MCF 10A (cell line): ENCODE measurements at places on chromosomes 11 and 22. TPM values are rescaled to one million over a fixed set of nuclear protein-coding genes. Genes with fewer than 3 reads are reported as not detected.

GRCh38 chr11:64343767-64344559, 4.0 kb downstream of the CCDC88B start:
- H3K27ac ChIP-seq, result no peak overlapping the region
- no peak overlapping the region for H3K4me3 ChIP-seq
- no peaks in the 10 kb centered on the region for H3K27me3 ChIP-seq
- DNase-seq, result peak; percentile 48
- peaks cover 17% of the 10 kb centered on the region for H3K4me1 ChIP-seq

The FAM180B gene
- total RNA-seq, result not detected in 2 replicates

GRCh38 chr11:103257360-103257759, 148.1 kb downstream of the DYNC2H1 start:
- no peaks in the 10 kb centered on the region for H3K4me1 ChIP-seq
- DNase-seq, result peak; percentile 26
- no peak overlapping the region for H3K4me3 ChIP-seq
- no peaks in the 10 kb centered on the region for H3K27me3 ChIP-seq
- H3K36me3 ChIP-seq, result peaks cover 20% of the 10 kb centered on the region

DNA sequence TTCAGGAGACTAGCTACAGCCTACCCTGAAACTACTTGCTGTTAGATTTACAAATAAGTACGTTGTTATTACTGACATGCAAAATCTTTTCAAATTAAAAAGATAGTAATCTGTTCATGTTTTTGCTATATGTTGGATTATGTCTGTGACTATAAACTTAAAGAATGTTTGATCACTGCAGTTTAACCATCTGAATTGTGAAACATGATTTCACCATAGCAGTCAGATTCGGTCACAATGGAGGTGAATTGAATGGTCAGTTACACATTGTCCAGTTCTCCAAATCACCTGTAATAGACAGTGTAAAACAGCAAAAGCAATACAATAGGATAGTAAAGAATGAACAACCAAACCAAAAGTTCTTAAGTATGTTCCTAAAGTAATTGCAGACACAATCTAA, 43.3 kb downstream of the CCDC83 start:
- no peaks in the 10 kb centered on the region for H3K27me3 ChIP-seq
- DNase-seq, result peak; percentile 24
- no peak overlapping the region for H3K27ac ChIP-seq
- no peak overlapping the region for H3K4me3 ChIP-seq
- no peaks in the 10 kb centered on the region for H3K4me1 ChIP-seq

DNA sequence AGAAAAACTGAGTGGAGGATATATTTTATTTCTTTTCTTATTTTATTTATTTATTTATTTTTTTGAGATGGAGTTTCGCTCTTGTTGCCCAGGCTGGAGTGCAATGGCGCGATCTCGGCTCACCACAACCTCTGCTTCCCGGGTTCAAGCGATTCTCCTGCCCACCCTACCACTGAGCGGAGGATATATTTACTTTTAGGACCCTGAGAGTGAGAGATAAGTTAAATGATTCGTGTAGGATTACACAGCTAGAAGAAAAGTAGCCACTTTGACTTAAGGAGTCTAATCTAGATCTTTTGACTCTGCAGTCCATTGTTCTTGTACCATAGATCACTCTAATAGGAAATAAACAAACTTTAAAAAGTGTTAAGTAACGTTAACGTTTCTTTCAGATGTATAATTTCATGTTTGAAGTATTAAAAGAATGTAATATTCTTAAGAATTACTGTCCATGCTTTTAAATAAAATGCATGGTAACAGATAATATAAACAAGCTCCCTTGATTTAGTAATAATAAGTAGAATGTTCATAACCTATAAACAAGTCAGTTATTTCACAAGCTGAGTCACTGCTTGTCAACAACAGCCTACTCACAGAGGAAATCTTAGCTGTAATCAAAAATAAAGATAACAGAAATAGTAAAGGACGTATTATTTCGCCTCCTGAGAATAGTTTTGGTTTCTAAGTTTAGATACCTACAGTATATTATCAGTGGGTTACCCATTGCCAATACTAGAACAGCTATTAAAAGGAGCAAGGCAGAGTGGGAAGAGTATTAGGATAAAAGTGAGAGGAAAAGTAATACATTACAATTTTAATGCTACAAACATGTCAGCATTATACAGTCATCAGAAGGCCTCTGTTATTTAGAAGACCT, 18.6 kb downstream of the USP47 start:
- peak overlapping the region; percentile 42 for H3K27ac ChIP-seq
- H3K27me3 ChIP-seq, result no peaks in the 10 kb centered on the region
- peak; percentile 14 for DNase-seq

DNA sequence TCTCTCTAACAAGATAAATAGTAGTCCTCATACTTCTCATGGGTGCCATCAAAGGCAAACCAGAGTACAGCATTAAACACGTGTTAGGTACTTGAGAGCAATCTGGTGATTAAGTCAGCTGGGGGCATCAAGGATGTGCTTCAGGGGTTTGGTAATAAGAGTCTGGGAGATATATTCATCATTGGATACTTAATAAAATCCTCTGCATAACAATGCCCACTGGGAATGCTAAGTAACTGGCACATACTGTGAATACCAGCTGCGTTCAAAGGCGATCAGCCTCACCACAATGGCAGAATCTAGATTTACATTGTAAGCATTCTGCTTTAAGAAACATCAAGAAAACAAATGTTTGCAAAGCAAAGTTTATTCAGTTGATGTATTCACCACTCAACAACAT, 268.6 kb upstream of the PITPNB start:
- H3K27ac ChIP-seq, result no peak overlapping the region
- no peak for DNase-seq
- H3K4me3 ChIP-seq, result no peak overlapping the region
- peaks cover 61% of the 10 kb centered on the region for H3K27me3 ChIP-seq
- no peaks in the 10 kb centered on the region for H3K36me3 ChIP-seq

GRCh38 chr11:46657186-46657585, 39.8 kb downstream of the ATG13 start:
- peak overlapping the region; percentile 73 for H3K27ac ChIP-seq
- H3K4me1 ChIP-seq, result peaks cover 12% of the 10 kb centered on the region
- DNase-seq, result no peak
- H3K27me3 ChIP-seq, result no peaks in the 10 kb centered on the region
- H3K36me3 ChIP-seq, result peaks cover 78% of the 10 kb centered on the region
- H3K4me3 ChIP-seq, result no peak overlapping the region

GRCh38 chr11:117872975-117873827, 3.3 kb downstream of the FXYD6 start:
- DNase-seq, result no peak
- H3K36me3 ChIP-seq, result no peaks in the 10 kb centered on the region

The OR51G2 gene
- total RNA-seq, result not detected in 2 replicates

The TP53AIP1 gene
- total RNA-seq, result 4.5 and 5.8 TPM in 2 replicates

The SIK2 gene
- 13.7 and 18.6 TPM in 2 replicates for total RNA-seq

DNA sequence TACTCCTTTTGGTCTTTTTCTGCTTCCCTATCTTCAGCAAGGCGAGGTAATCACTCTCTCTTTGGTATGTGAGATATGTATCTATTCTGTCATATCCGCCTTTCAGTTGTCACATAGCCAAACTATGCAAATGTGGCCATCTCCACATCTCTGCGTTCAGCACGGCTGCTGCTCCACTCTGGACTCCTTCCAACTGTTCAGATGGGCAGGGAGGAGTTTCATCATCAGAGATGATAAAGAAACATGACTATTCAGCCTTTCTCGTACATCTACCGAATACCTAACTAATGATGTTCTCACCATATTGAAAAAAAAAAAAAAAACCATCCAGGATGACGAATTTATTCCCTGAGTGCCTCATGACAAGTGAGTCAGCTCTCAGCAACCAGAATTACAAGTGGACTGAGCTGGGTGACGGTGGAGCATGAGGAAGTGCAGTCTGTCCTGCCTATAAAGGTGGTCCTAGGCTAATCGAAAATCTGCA, 899.6 kb downstream of the OPCML start:
- H3K4me3 ChIP-seq, result no peak overlapping the region
- DNase-seq, result peak; percentile 84
- no peaks in the 10 kb centered on the region for H3K27me3 ChIP-seq
- H3K27ac ChIP-seq, result peak overlapping the region; percentile 20

The F2 gene
- not detected in 2 replicates for total RNA-seq

GRCh38 chr22:21587803-21588611, 20.5 kb downstream of the UBE2L3 start:
- H3K27me3 ChIP-seq, result no peaks in the 10 kb centered on the region
- no peak overlapping the region for H3K4me3 ChIP-seq
- DNase-seq, result no peak
- H3K36me3 ChIP-seq, result peaks cover 55% of the 10 kb centered on the region

DNA sequence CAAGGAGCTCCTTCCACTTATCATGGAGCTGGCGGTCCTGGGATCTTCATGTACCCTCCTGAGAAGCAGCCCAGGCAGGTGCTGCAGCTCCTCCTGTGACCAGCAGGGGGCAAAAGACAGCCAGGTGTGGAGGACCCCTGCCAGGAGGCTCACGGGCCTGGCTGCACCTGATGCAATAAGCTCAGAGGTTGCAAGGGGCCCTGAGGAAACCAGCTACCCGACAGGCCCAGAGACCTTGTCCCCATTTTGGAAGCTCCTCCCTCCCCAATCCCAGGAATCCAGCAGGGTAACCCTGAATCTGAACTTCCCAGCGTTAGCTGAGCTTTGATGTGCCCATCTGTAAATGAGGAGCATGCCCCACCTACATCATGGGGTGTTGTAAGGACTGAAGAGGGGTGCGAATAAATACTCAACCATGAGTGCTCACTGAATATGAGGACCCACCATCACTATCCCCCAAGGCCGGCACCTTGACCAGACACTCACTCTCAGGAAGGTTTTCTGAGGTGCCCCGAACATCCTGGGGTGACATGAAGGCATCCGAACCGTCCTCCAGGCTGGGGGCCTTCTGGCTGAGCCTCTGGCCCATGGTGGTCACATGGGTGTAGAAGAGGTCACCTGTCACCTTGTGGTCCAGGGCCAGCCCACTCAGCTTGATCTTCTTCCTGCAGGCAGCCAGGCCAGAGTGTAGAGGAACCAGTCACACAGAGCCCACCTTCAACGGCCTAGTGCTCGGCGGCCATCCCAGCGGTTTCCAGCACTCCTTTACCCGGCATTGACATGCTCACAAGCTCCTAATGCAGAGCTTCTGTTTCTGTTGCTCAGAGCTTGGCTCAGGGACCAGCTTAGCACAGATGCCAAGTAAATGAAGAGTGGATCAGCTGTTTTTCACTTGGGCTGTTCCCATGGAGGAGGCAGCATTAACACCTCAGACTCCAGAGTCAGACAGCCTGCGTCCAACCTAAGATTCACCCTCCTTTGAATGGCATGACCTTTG, 21.7 kb downstream of the SLC43A1 start:
- H3K27me3 ChIP-seq, result peaks cover under 1% of the 10 kb centered on the region
- peak; percentile 82 for DNase-seq
- peaks cover 13% of the 10 kb centered on the region for H3K4me1 ChIP-seq
- no peak overlapping the region for H3K27ac ChIP-seq
- H3K36me3 ChIP-seq, result no peaks in the 10 kb centered on the region

DNA sequence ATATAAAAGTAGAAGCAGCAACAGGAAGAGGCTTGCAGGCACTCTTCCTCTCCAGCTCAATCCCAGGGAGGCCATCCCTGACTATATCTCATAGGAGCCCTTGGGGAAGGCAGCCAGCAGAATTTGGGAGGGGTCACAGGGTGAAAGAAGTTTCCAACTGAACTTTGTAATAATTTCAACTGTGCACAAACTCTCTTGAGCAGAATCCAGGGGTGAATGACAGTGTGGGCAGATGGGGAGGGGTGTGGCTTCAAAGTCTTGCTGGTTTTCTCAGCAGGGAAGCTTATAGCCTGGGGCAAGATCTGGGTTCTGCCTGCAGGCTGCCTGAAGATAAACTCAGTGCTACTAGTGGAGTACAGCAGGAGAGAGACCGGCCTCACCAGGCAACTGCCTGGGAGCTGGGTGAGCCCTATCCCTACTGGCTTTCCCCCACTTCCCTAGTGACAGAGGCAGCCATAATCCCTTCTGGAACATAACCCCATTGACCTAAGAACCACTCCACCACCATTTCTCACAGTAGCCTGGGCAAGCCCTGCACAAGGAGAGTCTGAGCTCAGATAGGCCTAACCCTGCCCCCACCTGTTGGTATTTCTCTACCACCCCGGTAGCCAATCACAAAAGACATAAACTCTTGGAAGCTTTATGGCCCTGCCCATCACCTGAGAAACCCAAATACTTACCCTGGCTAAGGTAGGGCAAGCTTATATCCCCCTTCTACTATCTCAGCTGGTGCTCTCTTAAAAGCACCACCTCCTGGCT, 17.8 kb upstream of the TTC12 start:
- no peaks in the 10 kb centered on the region for H3K4me1 ChIP-seq
- no peak overlapping the region for H3K4me3 ChIP-seq
- no peak for DNase-seq
- H3K27me3 ChIP-seq, result peaks cover 65% of the 10 kb centered on the region
- H3K36me3 ChIP-seq, result no peaks in the 10 kb centered on the region
- H3K27ac ChIP-seq, result no peak overlapping the region

The GP1BB gene
- 0.37 and 0.83 TPM in 2 replicates for total RNA-seq

The SAA4 gene
- total RNA-seq, result not detected in 2 replicates

The SYT13 gene
- not detected in 2 replicates for total RNA-seq

The LRRC10B gene
- total RNA-seq, result not detected in 2 replicates

The OR2D2 gene
- total RNA-seq, result 0.37 and 0.56 TPM in 2 replicates

DNA sequence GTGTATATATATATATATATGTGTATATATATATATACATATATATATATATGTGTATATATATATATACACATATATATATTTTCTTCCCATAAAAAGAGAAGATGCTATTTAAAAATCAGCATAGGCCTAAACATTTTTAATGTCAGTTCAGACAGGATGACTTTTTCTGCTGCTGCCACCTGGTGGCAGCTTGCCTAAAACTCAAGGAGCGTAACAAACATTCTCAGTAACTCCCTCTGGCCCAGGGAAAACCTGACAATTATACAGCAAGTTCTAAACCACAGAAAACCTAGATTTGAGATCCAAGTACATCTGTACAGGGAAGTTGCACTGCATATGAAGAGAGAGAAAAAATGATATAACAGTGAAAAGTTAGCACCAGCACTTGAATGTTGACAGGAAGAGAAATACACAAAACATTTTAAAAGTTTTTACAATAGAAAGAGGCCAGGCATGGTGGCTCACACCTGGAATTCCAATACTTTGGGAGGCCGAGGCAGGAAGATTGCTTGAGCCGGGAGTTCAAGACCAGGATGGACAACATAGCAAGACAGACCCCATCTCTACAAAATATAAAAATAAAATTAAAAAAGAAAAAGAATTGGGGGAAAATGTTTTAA, 16.6 kb downstream of the OR8A1 start:
- H3K36me3 ChIP-seq, result no peaks in the 10 kb centered on the region
- H3K27me3 ChIP-seq, result peaks cover 87% of the 10 kb centered on the region
- no peak overlapping the region for H3K27ac ChIP-seq
- no peaks in the 10 kb centered on the region for H3K4me1 ChIP-seq
- H3K4me3 ChIP-seq, result no peak overlapping the region

DNA sequence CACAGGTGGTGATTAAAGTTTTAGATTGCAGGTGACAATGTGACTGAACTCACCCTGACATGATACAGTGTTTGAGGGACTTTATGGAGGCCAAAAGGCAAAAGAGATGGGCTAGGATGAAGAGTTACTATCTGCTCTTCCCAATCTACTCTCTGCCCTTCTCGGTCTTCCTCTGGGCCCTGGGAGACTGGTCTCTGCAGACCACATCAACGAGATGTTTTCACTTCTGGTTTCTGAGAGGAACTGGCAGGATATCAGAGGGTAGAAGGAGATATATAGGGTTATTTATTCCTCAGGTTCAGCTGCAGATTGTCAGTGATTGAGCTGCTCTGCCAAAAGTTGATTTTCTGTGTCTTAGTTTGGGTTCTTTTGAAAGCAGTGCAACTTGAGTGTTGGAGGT, 32.4 kb upstream of the CD44 start:
- no peaks in the 10 kb centered on the region for H3K36me3 ChIP-seq
- DNase-seq, result no peak
- no peak overlapping the region for H3K4me3 ChIP-seq
- peaks cover 18% of the 10 kb centered on the region for H3K4me1 ChIP-seq

The KCNC1 gene
- not detected in 2 replicates for total RNA-seq
